ENCODE measurements at places on chromosomes 16 and 17.

DNA sequence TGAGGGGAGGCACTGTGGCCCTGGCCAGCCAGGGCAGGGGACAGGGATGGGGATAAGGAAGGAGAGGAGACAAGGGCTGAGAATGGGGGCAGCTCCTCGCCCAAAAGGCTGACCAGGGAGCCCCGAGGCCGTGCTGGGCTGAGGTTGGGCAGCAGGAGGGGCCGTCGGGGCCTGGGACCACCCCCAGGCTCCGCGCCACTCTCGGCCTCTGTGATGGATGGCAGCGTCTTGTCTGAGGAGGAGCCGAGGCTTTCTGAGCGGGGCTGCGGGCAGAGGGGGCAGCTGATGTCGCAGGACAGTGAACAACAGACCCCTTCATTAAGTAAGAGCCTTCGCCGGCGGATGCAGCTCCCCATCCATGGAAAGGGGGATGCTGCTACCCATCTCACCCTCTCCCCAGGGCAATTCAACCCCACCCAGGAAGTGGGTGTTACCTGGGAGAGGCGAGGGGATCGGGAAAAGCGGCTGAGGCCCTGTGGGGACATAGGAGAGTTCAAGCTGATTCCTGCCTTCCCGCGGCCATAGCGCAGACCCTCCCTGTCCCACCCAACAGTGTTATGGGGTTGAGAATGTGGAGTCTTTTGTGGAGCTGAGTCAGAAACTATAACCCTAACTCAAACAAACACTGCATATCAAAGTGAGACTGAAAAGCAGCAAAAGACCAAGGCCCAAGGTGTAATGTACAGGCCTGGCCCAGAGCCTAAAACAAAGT, 9.1 kb upstream of the RAB5C start:
- no peak for DNase-seq

DNA sequence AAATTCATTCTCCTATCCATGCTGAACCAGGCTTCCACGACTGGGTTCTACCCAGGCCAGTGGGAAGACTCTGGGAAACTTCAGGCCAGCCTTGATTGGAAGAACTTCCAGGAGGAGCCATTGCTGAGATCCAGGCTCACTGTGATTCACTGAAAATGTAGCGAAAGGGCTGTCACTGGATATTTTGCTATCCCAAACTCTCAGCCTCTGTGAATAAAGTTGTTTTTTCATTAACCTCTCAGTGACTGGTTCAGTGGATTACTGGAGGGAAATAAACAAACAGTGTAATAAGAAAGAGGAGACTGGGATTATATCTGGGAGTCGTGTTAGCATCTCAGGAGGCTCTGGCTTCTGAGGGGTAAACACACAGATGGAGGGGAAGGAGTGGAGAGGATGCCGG, 3.1 kb downstream of the FOXL1 start:
- DNase-seq, result no peak

DNA sequence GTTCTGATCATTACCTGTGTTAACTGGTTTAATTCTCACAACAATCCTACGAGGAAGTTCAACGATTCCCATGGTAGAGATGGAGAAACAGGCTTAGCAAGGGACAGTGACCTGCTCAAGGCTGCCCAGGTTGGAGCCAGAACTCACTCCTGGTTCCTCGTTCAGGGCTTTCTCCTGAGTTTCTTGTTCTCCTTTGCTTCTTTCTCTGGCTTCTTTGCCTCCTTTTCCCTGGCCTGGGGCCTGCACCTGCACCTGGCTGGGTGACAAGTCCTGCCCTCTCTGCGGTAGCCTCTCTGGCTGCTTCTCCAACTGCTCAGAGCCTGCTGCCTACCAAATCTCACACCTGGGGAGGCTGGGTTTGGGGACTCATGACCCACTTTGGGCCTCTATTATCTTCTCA, 2.8 kb downstream of the CCL22 start:
- no peak for DNase-seq

- no peak for DNase-seq
Observed at GRCh38 chr16:30079480-30079879, 3.7 kb downstream of the PPP4C start.

- no peak for DNase-seq
Observed at GRCh38 chr17:31355935-31356334, 34.5 kb upstream of the EVI2A start.

DNA sequence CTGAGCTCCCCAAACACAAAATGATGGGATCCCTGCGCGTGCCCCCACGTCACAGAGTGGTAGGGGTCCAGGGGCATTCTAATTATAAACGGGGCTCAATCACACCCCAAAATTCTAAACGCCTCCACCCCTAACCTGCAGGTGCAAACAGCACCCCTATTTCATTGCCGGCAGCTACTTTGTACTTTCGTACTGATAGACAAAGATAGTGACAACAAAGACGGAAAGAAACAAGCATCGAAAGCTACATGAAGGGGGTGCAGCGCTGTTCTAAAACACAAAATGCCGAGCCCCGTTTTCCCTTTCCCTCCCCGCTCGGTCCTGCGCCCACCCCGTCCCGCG, 13.9 kb downstream of the MIS12 start:
- no peak for DNase-seq

- no peak for DNase-seq
Observed at GRCh38 chr17:80071116-80071841, 30.1 kb upstream of the GAA start.

DNA sequence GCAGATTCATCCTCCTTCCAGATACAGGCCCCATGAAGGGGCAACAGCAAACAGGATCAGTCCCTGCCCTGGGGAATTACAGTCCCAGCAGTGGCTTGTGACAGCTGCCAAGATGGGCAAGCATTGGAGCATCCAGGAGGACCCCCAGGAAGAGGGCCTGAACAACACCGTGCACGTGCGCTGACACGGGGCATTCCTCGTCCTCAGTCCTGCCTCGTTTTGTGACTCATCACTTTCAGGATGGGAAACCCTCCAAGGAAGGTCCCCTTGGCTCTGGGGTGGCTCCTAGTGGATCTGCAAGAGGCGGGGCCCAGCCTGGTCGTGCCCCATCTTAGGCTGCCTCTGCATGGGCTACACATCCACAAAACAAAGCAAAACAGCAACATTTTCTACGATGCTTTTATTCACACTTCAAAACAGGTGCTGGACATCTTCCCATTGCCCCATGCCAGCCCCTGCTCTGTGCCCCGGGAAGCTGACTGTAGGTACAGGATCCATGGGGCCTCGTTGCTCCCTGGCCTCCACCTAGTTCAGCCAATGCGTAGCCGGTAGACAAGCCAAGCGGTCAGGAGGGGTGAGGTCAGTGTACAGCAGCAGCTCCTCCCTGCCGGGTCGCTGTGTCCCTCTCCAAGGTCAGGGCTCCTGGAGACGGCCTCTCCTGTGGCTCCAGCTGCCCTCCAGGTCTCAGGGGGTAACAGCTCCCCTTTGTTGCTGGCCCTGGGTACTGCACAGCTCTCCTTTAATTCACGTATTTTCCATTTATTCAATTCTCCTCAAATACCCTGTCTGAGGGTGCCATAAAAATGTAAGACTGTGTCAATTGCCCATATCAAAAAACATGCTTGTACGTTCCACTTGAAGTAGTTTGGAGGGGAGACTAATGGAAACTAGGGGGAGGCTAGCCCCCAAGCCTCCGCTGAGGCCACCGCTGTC, 32.2 kb downstream of the ACTG1 start:
- peak; percentile 45 for DNase-seq

- DNase-seq, result peak; percentile 21
Observed at GRCh38 chr16:84689111-84689510, 10.7 kb upstream of the USP10 start.
